ENCODE measurements at places on chromosomes 5 and 9.

- no peak for DNase-seq
Observed at GRCh38 chr5:59745415-59745863, 148.1 kb downstream of the PDE4D start.

GRCh38 chr9:110049699-110050450, 158.1 kb downstream of the C9orf152 start:
- DNase-seq, result no peak

- no peak for DNase-seq
Observed at GRCh38 chr5:150710165-150710564, 9.3 kb upstream of the RBM22 start.

GRCh38 chr9:24793787-24794186, 248.1 kb upstream of the IZUMO3 start:
- no peak for DNase-seq

GRCh38 chr5:102218159-102218558, 77.9 kb downstream of the SLCO4C1 start:
- DNase-seq, result no peak

- no peak for DNase-seq
Observed at GRCh38 chr9:3742586-3742985, 216.8 kb upstream of the RFX3 start.

GRCh38 chr9:16262477-16263261, 607.8 kb downstream of the BNC2 start:
- DNase-seq, result no peak

- DNase-seq, result no peak
Observed at GRCh38 chr5:161934486-161934885, 86.6 kb downstream of the GABRA1 start.

DNA sequence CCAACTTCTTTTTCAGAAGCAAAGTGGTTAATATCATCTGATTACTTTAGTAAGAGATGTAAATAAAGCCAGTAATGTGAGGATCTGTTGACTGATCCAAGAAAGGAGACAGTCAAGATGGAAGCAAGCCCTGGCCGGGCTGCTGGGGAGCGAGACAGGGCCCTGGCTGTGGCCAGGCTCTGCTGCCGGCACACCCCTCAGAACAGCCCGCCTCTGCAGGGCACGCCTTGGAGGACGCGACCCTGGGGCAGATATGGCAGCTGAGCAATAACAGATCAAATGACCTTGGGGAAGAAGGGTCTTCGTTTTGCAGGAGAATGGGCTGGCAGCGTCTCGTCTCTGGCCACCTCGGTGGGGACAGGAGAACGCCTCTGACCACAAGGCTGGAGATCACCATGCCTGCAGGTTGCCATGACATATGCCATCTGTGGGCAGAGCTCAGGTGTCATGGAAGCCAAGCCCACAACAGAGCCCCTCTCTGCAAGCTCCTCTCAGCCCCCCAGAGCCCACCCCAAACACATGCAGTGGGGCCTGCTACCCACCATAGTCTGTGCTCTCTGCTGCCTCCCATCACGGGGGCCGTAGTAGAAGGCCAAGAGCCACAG, 206.5 kb downstream of the FANCC start:
- DNase-seq, result no peak

DNA sequence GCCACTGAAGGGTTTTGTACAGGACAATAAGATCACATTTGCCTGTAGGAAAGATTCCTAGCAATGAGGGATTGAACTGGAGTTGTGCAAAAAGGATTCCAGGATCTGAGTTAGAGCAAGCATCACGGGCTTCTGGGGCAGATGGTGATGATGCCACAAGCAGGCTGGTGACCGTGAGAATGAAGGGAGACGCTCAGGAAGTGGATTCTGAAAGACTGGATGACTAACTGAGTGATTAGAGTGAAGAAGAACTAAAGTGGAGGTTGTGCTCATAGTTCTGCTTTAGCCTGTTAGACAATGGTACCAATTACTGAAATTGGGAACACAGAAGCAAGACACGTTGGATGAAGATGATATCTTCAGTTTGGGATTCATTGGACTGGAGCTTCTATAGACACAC, 168.2 kb downstream of the CD180 start:
- DNase-seq, result no peak

- DNase-seq, result no peak
Observed at GRCh38 chr9:133505901-133506652, 18.7 kb downstream of the MYMK start.

DNA sequence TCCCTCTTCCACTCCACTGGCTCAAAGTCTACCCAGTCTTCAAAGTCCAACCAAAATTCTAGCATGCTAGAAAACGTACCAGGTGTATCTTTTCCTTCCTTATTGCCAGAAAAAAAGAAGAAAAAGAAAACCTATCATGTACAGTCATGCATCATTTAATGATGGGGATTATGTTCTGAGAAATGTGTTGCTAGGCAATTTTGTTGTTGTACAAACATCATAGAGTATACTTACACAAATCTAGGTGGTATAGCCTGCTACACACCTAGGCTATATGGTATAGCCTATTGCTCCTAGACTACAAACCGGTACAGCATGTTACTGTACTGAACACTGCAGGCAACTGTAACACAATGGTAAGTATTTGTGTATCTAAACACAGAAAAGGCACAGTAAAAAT, 104.8 kb downstream of the SREK1 start:
- no peak for DNase-seq

DNA sequence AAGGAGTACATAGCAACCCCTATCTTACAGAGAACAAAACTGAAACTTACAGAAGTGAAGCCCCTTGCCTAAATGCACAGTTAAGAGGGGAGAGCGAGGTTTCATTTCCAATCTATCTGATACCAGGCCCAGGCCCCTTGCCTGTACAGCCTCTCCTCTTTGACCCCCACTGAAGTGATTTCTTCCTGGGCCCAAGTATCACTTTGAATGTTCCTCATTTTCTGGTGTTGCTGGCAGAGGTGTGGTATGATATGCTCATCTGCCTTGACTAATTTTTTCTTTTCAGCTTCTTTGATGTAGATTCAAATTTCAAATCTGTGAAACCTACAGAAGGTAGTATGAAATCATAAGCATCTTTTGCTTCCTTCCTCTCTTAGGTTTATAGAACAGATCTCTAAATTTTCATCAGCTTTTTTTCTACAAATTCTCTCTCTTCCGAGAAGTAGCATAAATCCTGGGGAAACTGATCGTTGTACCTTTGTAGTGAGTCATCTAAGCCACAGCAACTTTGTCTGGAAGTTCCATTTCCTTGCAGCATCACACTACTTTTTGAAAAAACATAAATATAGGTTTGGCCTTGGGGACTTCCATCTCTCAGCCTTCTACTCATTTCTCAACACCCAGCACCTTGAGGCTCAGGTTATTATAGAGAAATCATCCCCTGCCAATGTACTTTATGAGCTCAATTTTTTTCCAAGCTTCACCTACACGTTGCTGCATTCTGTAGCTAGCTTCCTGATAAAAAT, 402.4 kb upstream of the PTGER4 start:
- peak; percentile 12 for DNase-seq

All from stimulated activated CD8-positive, alpha-beta memory T cell treated with anti-CD3 and anti-CD28 coated beads, Interleukin-4, amount 100 ng/mL, for 24 hours (primary cell).